Stimulated activated CD4-positive, alpha-beta T cell treated with anti-CD3 and anti-CD28 coated beads, Interleukin-2, amount 100 ng/mL, for 48 hours (primary cell): ENCODE measurements at places on chromosomes 13 and 19.

GRCh38 chr13:21672796-21673538, 2.1 kb downstream of the FGF9 start:
- DNase-seq, result no peak

DNA sequence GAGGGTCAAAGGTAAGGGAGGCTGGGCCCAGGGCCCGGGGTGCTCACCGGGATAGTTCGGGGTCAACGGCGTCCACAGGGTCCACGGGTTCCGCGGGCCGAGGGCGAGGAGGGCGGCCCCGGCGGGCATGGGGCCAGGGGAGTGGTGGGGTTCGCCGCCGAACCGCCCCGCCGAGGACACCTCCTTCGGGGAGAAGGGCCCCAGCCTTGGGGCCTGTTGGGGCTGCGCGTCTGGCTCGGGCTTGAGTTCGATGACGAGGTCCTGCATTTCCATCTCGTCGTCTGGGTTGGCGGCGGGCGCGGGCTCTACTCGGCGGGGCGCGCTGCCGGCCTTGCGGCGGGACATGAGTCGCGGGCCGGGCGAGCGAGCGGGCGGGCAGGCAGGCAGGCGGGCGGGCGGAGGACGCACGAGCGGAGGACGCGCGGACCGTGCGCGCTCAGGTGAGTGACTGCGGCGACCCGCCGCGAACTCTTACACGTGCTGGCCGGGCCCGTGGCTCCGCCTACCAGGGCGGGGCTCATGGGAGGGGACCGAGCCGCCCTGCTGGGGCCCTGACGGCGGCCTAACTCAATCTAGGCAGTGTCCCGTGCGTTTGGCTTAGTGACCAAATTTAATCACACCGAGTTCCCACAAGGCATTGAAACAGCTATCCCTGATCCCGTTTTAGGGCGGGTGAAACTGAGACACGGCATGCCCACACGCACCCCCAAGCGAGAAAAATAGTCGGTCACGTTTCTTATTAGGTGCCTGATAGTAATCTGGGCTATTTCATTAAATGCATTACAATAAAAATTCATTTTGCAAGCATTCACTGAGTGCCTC, at the start of gene ZNF296:
Gene ZNF296, minus strand, starts transcription at position 450 of the 822 bp plus-strand sequence. Its CDS starts 105 bp downstream, at position 345.
- DNase-seq, result peak; percentile 78

- DNase-seq, result no peak
Observed at GRCh38 chr13:98482476-98483444, 94.1 kb downstream of the STK24 start.

GRCh38 chr19:10669246-10669645, 15.1 kb downstream of the ILF3 start:
- DNase-seq, result no peak

- DNase-seq, result no peak
Observed at GRCh38 chr19:35843676-35844481, 8.4 kb downstream of the NPHS1 start.

GRCh38 chr13:110687736-110688135, 18.2 kb downstream of the CARS2 start:
- no peak for DNase-seq

DNA sequence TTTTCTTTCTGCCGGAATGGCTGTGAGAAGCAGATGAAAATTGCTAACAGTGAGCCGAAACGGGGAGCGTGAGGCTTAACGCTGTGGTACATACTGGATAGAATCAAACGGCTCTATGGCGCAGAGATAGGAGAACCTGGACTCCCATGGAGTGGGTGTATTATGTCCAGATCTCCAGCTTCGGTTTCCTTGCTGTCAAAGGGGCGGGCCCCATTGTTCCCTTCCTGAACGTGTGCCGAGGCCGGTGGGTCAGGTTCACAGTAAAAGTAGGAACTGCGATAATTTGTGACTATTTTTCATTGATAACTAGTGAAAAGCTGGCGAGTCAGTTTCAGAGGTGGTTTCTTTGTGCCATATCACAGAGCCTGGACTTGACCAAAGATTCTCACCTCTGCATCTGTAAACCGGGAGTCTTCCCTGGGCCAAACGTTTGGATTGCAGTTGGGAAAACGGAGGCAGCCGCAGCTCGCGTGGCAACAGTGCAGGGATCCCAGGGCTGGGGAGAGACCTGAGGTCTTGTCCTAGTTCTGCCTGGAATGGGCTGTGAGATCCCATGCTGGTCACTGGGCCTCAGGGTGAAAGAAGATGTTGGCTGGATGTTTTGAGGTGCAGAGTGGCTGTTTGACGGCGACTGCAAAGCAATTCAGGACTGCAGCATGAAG, 752 bp downstream of the RPL18A start:
- no peak for DNase-seq

DNA sequence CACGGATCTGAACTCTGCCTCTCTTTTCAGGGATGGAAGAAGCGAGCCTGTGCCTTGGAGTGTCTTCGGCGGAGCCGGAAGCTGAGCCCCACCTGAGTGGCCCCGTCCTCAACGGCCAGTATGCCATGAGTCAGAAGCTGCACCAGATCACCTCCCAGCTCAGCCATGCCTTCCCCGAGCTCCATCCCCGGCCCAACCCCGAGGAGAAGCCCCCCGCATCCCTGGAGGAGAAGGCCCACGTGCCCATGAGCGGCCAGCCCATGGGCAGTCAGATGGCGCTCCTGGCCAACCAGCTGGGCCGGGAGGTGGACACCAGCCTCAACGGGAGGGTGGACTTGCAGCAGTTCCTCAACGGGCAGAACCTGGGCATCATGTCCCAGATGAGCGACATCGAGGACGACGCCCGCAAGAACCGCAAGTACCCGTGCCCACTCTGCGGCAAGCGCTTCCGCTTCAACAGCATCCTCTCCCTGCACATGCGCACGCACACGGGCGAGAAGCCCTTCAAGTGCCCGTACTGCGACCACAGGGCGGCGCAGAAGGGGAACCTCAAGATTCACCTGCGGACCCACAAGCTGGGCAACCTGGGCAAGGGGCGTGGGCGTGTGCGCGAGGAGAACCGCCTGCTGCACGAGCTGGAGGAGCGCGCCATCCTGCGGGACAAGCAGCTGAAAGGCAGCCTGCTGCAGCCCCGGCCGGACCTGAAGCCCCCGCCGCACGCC, 71.5 kb downstream of the ZNF536 start:
- DNase-seq, result no peak

- DNase-seq, result no peak
Observed at GRCh38 chr19:58395220-58395978, at the start of gene RNF225. RNF225 (plus strand) TSS chr19:58395656; CDS start chr19:58396090, 434 bp downstream.

DNA sequence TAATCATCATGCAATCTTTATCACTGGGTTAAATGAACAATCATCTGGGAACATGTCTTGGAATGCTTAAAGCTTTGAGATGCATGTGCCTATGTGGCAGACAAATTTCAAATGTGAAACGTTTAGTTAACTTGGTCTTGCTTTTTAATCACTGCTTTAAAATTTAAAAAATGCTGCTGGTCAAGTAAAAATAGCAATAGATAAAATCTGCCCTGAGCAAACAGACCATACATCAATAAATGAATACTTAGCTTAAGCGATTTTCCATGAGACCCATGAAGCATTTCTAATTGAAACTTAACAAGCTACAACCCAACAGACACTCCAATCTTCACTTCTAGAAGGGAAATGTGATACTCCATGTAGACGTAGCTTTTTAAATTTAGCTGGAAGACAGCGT, 1.9 kb upstream of the KL start:
- no peak for DNase-seq

DNA sequence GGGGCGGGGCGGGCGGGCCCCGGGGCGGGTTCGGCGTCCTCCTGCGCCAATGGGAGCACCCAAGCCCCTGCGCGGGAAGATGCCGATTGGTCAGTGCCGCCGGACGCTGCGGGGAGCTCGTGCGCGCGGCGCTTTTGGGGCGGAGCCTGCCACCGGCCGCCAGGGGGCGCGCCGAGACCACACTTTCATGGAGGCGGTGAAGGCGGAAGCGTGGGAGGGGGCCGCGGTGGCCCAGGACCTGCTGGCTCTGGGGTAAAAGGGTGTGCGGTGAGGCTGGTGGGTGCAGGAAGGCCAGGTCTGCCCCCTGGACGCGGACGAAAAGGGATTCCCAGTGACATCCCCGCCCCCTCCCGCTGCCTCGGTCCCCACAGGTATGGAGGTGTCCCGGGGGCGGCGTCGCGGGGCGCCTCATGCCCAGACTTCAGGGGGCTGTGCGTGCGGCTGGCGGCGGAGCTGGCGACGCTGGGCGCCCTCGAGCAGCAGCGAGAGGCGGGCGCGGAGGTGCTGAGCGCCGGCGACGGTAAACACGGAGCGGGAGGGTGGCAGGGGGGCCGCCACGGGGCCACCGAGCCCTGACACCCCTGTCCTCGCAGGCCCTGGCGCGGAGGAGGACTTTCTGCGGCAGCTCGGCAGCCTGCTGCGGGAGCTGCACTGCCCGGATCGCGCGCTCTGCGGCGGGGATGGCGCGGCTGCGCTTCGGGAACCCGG, at the start of gene FAM98C:
Gene FAM98C, plus strand, starts transcription at position 127 of the 708 bp plus-strand sequence. Its CDS starts 61 bp downstream, at position 188.
- DNase-seq, result peak; percentile 97

GRCh38 chr13:39781381-39781780, 125.9 kb downstream of the COG6 start:
- no peak for DNase-seq

- no peak for DNase-seq
Observed at GRCh38 chr13:71316792-71317363, 550.1 kb downstream of the DACH1 start.

DNA sequence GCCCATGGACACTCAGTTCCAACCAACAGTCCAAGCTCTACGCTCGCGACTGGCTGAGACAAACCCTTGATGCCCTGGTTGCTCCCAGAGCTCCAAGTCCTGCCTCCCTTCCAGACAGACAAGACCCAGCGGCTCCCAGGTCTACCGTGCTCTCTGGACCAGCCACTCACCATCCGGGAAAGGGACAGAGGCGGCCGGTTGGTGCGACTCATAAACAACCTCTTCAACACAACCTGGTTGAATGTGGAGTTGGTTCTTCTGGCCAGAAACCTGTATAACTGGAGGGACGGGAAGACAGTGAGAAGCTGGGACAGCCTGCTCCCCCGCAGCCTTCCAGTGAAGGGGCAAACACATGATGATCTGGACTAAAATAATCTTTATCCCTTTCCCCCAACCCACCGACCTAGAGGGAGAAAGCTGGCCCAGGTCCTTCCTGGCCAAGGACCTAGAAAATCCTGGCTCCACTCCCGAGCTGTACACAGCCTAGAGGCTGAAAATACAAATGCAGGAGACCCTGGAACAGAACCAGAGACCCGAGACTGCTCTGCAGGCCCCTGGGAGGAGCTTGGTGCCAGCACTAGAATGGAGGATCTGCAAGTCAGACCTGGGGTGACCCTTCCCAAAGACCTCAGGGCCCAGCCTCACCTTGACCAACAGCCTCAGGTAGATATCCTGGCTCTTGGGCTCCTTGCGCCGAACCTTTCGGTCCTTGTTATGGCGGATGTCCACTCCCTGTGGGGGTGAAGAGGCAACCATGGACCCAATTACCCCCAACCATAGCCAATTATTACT, 1.6 kb downstream of the RPL18 start:
- DNase-seq, result no peak

GRCh38 chr13:27636589-27637288, 15.0 kb downstream of the POLR1D start:
- no peak for DNase-seq

DNA sequence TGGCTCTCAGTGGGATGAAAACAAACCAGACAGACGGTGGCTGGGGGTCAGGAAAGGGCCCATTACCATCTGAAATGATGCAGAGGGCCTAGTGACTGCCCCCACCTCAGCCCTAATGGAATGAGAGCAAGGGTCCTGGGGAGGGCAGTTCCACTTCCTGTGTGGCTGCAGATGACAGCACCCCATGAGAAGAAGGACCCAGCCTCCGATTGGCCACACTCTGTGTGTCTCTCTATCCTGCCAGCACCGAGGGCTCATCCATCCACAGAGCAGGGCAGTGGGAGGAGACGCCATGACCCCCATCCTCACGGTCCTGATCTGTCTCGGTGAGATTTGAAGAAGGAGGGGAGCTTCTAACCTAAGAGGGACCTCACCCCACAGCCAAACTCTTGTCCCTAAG, 498 bp downstream of the LILRB1 start:
- no peak for DNase-seq

GRCh38 chr19:41299046-41299754, 10.8 kb upstream of the CCDC97 start:
- no peak for DNase-seq

DNA sequence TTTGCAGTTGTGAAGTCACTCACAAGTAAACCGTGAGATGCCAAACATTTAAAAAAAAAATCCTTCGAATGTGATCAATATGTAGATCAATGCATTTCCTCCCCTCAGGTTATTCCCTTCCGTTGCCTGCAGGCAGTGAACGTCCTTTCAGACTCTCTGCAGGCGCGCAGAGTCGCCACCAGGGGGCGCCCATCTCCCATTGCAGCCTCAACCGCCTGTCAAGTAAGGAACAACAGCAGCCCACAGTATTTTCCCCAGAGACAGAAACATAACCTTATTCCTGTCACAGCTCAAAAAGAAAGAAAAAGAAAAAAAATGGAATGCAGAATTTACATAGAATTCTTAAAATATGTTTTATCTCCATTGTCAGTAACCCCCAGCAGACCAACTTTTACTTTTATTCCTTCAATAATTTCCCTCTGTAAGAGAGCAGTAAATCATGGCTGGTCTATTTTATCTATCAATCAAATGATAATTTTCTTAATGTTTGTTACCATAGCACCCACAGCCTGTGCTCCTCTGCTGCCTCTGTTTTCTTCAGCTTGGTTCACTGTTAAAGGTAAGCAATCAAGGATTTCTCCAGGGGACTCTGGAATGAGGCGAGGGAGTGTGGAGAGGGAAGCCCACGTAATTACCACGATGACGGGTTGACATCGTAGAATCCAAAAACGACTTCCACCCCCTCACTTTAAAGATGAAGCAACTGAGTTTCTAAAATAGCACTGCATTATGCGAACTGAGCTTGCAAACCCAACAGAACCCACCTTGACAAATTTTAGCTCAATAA, 637.6 kb upstream of the ARGLU1 start:
- DNase-seq, result peak; percentile 67

GRCh38 chr19:2123682-2124387, 27.1 kb downstream of the IZUMO4 start:
- DNase-seq, result no peak

DNA sequence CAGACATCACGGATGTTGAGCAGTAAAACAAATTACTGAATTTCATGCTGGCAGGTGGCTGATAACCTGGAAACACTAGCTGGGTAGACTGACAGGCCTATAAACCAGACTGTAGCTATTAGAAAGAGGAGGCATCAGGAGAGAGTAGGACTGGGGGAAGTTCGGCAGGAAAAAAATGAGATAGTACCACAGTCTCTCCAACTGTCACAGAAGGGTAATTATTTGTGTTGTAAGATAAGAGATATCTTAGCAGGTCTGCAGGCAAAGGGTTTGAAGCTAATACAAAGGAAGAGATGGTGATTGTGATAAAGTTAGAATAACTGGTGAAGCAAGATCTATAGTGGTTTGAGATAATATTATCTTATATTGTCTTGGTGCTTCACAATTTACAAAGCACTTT, 41.7 kb downstream of the MIPEP start:
- no peak for DNase-seq
